ENCODE measurements at places on chromosomes 2 and 18.

DNA sequence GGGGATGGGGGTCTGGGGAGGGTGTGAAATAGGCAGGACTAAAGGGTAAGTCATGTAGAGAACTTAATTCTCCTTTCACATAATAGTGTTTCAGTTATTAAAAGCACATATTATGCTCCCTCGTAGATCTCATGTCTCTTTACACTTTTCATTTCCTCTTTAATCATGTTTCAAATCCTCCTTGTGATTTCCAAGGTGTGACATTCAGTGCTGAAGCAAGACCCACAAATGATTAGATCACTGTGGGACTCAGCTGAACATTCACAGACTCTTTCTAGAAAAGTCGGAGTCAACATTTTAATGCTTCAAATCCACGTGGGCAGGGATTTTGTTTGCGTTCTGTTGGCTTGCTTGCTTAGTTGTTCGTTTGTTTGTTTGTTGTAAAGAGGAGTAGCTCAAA lies 34.7 kb upstream of the CALCRL start:
- H3K4me3 ChIP-seq: no peak overlapping the region
- no peaks in the 10 kb centered on the region for H3K27me3 ChIP-seq
- H3K27ac ChIP-seq: no peak overlapping the region

- no peak overlapping the region for H3K4me3 ChIP-seq
- H3K4me1 ChIP-seq: peaks cover 44% of the 10 kb centered on the region
- no peak for DNase-seq
- H3K36me3 ChIP-seq: no peaks in the 10 kb centered on the region
- H3K27ac ChIP-seq: no peak overlapping the region
Observed at GRCh38 chr2:46346719-46347118, 49.5 kb downstream of the EPAS1 start.

DNA sequence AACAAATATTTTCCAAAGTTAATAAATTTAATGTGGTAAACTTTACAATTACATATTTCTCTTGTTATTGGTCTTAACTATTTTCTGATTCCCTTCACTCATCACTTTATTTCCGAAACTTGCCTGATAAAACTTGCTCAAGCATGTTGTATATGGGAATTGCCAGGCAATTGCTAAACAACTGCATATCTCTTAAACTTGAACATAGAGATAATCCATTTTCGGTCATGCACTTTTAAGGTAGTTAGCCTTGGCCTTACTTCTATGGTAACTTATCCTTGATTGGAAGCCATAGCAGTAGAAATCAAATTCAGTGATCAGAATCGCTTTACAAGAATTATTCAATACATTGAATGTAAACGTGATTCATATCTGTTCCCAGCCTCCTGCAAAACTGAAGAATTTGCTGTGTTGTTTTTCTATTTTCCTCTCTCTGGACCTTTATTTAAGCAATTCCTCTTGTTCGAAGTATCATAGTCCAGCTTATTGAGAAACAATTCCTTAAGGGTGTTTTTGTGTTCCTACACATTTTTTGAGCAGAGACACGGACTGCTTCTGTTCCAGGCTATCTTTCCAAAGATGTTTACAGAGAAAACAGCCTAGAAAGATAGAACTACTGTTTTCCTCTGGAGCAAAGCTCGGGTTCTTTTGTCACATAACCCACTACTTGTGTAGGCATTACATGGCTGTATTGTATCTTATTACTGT lies 674.3 kb downstream of the IRS1 start:
- H3K27ac ChIP-seq: no peak overlapping the region
- no peaks in the 10 kb centered on the region for H3K4me1 ChIP-seq
- no peaks in the 10 kb centered on the region for H3K27me3 ChIP-seq
- no peak for DNase-seq
- no peak overlapping the region for H3K4me3 ChIP-seq

- H3K4me1 ChIP-seq: no peaks in the 10 kb centered on the region
- no peak overlapping the region for H3K4me3 ChIP-seq
- H3K27ac ChIP-seq: no peak overlapping the region
- H3K27me3 ChIP-seq: no peaks in the 10 kb centered on the region
Observed at GRCh38 chr18:78242806-78243205, 736.8 kb upstream of the SALL3 start.

GRCh38 chr18:50649821-50650220 lies 89.9 kb downstream of the MAPK4 start:
- no peaks in the 10 kb centered on the region for H3K36me3 ChIP-seq
- H3K27me3 ChIP-seq: no peaks in the 10 kb centered on the region

DNA sequence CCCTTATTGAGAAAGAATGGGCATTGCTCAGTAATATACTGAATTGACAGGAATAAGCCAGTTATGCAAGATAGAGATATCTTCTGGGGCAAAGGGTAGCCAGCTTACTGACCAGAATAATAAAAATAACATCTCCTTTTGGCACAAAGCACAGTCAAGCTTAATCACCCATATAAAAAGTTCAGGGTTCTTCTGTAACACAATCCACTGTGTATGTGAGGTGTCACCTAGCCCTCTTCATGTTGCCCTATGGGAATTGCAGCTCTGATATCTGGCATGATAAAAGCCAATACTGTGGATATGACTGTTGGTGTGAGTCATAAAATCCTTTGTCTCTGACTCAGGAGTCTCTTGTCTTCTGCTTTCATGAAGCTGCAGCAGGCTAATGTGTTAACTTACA lies 90.8 kb downstream of the DSEL start:
- no peaks in the 10 kb centered on the region for H3K4me1 ChIP-seq
- no peaks in the 10 kb centered on the region for H3K36me3 ChIP-seq
- DNase-seq: no peak
- H3K27me3 ChIP-seq: no peaks in the 10 kb centered on the region
- no peak overlapping the region for H3K4me3 ChIP-seq

DNA sequence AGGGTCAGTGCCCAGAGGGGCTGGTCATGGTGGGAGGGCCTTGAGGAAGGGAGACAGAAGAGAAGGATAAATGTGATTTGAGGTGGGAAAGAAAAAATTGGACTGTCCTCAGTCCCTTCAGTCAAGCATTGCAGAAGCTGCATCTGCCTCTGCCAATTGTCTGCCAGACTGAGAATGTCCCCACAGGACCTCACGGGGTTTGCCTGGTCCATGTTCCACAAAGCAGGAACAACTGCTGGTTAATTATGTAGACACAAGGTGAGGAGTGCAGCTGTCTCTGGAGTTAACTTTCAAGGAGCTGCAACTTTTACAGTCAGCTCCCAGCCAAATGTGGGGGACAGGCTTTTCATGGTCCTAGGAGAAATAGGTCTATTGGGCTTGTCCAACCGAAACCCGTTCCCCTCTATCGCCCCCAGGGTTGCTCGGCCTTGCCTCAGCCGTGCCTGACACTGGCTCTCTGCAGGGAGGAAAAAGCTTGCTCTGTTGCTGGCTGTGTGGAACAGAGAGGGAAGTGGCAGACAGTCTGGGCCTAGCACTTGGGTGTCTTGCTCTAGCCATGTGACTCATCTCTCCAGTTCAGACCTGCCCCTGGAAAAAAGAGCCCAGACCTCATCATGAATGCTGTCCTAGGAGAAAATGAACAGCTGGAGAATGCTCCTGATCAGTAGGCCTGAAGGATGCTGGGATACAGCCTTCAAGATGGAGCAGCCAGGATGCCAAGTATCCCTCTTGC lies 31.1 kb upstream of the PAX8 start:
- H3K27me3 ChIP-seq: no peaks in the 10 kb centered on the region
- H3K4me3 ChIP-seq: no peak overlapping the region
- H3K4me1 ChIP-seq: peaks cover 4% of the 10 kb centered on the region
- no peaks in the 10 kb centered on the region for H3K36me3 ChIP-seq

GRCh38 chr2:182207049-182207746 lies 219.6 kb downstream of the PDE1A start:
- H3K27me3 ChIP-seq: no peaks in the 10 kb centered on the region
- no peaks in the 10 kb centered on the region for H3K4me1 ChIP-seq
- no peak overlapping the region for H3K27ac ChIP-seq
- H3K36me3 ChIP-seq: no peaks in the 10 kb centered on the region
- no peak for DNase-seq
- H3K4me3 ChIP-seq: no peak overlapping the region

DNA sequence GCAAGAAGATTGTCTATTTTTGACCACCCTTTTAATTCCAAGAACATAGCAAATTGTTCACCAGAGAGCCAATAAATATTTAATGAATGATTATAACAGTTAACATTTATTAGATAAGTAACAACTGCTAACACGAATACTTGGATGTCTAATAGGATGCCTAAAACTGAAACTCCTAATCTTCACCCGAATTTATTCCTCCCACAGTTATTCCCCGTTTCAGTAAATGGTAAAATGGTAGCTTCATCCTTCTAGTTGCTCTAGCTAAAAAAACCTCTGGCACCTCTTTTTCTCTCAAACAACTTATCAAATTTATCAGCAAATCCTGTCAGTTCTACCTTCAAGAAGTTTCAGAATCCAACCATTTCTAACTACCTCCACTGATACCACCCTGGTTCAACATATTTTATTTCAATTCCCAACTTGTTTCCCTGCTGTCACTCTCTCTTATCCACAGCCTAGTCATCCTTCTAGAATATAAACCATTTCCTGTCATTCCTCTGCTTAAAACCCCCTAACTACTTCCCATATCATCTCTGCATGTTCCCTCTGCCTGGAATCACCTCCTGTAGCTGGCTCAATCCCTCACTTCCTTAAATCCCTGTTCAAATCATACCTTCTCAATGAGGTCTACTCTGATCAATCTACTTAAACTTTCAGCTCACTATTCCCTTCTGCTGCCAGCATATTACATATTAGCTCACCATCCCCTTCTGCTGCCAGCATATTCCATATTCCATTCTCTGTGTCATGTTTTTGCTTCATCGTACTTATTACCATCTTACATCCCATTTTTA lies 93.8 kb downstream of the ROCK2 start:
- no peak overlapping the region for H3K4me3 ChIP-seq
- H3K36me3 ChIP-seq: no peaks in the 10 kb centered on the region
- no peaks in the 10 kb centered on the region for H3K4me1 ChIP-seq
- no peaks in the 10 kb centered on the region for H3K27me3 ChIP-seq
- DNase-seq: no peak

DNA sequence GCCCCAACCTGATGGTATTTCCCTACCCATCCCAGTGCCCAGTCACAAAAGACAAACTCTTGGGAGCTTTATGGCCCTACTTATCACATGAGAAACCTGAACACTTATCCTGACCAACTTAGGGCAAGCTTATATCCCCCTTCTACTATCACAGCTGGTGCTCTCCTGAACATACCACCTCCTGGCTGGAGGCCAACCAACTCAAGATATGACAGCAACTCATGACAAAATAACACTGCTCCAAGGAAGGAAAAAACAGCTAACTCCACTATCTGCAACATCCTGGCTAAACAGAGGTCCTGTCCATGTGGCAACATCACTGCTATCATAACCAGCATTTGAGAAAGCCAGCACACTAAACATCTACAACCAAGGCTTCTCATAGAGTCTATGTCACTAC lies 20.9 kb upstream of the CLASP1 start:
- DNase-seq: no peak
- H3K4me1 ChIP-seq: no peaks in the 10 kb centered on the region
- no peaks in the 10 kb centered on the region for H3K27me3 ChIP-seq
- H3K27ac ChIP-seq: no peak overlapping the region

- no peak overlapping the region for H3K4me3 ChIP-seq
- H3K27ac ChIP-seq: no peak overlapping the region
- DNase-seq: peak; percentile 49
- H3K36me3 ChIP-seq: no peaks in the 10 kb centered on the region
Observed at GRCh38 chr2:199552141-199552540, 94.4 kb upstream of the SATB2 start.

- no peak overlapping the region for H3K4me3 ChIP-seq
- no peaks in the 10 kb centered on the region for H3K4me1 ChIP-seq
- no peaks in the 10 kb centered on the region for H3K36me3 ChIP-seq
- no peak for DNase-seq
- H3K27ac ChIP-seq: no peak overlapping the region
Observed at GRCh38 chr18:63120620-63121019, 198.9 kb downstream of the BCL2 start.

GRCh38 chr18:57621246-57621604 lies 411 bp downstream of the NARS1 start:
- peaks cover 7% of the 10 kb centered on the region for H3K4me1 ChIP-seq
- peak overlapping the region; percentile 61 for H3K27ac ChIP-seq
- peak overlapping the region; percentile 72 for H3K4me3 ChIP-seq
- DNase-seq: no peak

DNA sequence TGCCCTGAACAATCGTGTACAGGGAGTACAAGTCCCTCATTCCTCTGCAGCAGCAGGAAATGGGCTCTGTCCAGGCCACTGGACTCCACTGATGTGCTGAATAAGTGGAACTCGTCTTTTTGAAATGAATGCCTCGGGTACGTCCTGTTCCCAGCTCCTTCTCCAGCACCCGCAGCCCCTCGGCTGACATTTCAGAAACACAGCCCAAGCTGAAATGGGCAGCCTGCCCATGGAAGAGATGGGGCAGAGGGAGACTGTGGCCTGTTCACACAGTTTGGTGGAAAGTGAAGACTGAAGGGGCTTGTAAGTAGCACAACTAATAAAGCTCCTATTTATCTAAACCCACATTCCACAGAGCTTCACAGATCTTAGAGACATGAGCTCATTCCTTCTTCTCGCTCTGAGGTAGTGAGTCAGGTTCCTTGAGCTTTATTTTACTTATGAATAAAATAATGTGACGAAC lies 498.6 kb downstream of the TXNL1 start:
- H3K36me3 ChIP-seq: no peaks in the 10 kb centered on the region
- H3K27me3 ChIP-seq: no peaks in the 10 kb centered on the region
- no peak overlapping the region for H3K4me3 ChIP-seq
- peaks cover 18% of the 10 kb centered on the region for H3K4me1 ChIP-seq

GRCh38 chr18:26911840-26912239 lies 46.3 kb upstream of the AQP4 start:
- H3K27ac ChIP-seq: no peak overlapping the region
- peaks cover 6% of the 10 kb centered on the region for H3K4me1 ChIP-seq
- no peak for DNase-seq
- H3K27me3 ChIP-seq: no peaks in the 10 kb centered on the region
- no peaks in the 10 kb centered on the region for H3K36me3 ChIP-seq

GRCh38 chr2:207073412-207073800 lies 92.3 kb downstream of the KLF7 start:
- no peaks in the 10 kb centered on the region for H3K36me3 ChIP-seq
- no peak for DNase-seq
- H3K4me1 ChIP-seq: peaks cover 22% of the 10 kb centered on the region
- H3K27ac ChIP-seq: no peak overlapping the region
- no peaks in the 10 kb centered on the region for H3K27me3 ChIP-seq

DNA sequence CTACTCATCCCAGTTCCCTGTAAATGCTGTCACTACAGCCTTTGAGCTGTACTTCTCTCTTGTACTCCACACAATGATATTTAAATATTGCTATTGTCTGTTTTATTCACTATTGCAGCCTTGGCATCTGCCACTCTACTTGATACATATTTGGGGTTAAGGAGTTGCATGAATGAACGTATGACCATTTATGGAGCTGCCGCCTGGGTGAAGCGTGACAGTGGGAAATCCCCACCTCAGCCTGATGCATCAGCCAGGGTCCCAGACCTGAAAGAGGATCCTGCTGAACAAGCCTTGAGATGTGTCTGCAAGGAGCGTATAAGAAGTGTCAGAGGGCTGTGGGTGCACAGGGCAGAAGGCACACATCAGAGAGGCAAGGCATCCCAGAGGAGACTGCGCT lies 39.1 kb downstream of the MRPL35 start:
- no peaks in the 10 kb centered on the region for H3K27me3 ChIP-seq
- peak; percentile 42 for DNase-seq
- no peak overlapping the region for H3K27ac ChIP-seq
- H3K4me3 ChIP-seq: no peak overlapping the region
- no peaks in the 10 kb centered on the region for H3K36me3 ChIP-seq

Measured in testis (tissue), 5 donors.